ENCODE measurements at places on chromosomes 7 and 10.

GRCh38 chr7:11168650-11169170 is 195.0 kb downstream of the PHF14 start:
- no peak for DNase-seq

- no peak for DNase-seq
These were observed 10.4 kb downstream of the ANLN start for GRCh38 chr7:36400036-36400435.

DNA sequence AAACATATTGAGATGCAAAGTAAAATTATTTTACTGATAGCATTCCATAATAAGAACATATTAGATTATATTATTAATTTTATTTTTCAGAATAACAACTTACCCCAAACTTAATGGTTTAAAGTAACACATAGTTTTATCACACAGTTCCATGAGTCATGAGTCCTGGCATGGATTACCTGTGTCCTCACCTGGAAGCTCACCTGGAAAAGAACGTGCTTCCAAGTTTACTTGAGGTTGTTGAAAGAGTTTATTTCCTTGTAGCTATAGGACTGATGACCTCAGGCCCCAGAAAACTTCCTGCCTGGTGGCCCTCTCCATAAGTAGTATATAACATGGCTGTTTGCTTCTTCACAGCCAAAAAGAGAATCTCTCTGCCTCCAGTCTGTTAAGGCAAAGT is 254.6 kb downstream of the TFEC start:
- DNase-seq = no peak

GRCh38 chr7:101681170-101682007 is 52.3 kb upstream of the MYL10 start:
- peak; percentile 88 for DNase-seq

- DNase-seq = peak; percentile 21
These were observed 54.8 kb downstream of the GPR141 start for GRCh38 chr7:37738321-37738720.

- no peak for DNase-seq
These were observed 92.0 kb upstream of the BMPER start for GRCh38 chr7:33813331-33813730.

- peak; percentile 75 for DNase-seq
These were observed 186.4 kb downstream of the POLR1F start for GRCh38 chr7:19522486-19522885.

DNA sequence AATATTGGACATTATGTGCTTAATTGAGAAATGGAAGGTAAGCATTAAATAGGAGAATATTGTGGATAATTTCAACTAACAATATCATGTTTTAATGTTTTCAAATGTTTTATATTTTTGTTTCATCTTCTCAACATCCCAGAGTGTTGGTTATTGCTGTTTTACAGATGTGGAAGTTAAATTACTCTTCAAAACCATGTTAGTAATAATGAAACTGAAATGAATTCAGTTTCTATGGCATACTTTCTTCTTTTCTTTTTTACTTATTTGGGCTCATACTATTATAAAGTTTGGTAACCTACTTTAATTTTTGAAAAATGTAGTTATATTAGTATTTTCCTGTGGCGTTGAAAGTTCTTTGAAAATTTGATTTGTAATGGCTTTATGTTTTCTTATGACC is 4.2 kb downstream of the GLRX3 start:
- DNase-seq = no peak

DNA sequence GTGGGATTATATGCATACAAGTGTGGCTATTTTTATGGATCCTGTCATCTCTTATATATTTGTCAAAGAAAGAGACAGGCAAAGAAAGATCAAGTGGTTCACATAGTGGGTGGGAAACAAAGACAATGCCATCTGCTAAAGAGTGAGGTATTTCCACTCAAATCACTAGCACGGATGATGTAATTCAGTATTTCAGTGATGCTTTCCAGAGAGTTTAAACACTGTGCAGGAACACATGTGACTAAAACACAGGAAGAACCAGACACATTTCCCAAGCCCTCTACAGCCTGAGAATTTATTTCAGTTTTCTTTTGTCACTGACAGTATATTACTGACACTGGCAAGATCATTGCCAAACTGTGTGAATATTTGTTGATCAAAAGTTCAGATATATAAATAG is 885.7 kb upstream of the CELF2 start:
- DNase-seq = no peak

DNA sequence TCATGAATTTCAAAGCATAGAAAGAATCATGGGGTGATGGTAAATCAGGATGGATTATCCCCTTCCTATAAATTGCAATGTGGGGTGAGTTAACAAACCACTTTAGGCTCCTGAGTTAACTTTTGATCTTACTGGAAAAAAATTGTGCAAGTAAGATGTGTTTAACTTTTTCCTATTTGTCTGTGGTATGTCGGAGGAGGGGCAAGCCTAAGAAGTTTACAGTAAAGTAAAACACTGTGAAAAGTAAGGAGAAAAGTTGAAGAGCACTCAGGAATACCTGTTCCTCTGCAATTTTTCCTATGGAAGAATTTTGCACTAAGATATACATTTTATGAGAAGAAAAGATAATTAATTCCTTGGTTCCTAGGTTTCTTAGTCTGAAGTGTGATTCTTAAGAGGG is 44.4 kb downstream of the IFIT5 start:
- no peak for DNase-seq

DNA sequence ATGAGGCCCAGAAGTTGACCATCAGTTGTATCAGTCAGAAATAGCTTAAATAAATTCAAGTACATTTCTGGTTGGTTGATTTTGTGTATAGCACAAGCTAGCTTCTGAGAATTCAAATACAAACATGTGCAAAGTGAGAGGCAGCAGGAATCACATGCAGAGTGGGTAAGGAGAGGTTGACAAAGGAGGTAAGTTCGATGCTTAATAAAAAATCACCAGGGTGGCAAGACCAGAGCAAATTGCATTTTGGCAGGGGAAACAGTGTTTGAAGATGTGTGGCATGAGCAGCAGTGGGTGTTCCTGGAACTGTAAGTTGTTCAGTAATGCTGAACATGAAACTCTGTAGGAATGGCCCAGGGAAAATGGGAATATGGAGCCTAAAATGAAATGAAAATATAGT is 52.6 kb downstream of the GNAI1 start:
- no peak for DNase-seq

GRCh38 chr10:11865561-11865960 is 42.4 kb downstream of the PROSER2 start:
- DNase-seq = no peak

DNA sequence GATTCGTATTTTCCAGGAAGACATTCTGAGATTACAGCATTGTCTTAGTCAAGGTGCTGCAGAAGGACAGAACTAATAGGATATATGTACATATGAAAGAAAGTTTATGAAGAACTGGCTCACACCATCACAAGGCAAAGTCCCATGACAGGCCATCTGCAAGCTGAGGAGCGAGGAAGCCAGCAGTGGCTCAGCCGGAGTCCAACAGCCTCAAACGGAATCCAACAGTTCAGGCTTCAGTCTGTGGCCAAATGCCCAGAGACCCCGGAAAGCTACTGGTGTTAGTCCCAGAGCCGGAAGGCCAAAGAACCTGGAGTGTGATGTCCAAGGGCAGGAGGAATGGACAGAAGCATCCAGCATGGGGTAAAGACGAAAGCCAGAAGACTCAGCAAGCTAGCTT is 4.4 kb upstream of the ZFAND2A start:
- no peak for DNase-seq

GRCh38 chr10:132667342-132668047 is 118.5 kb downstream of the NKX6-2 start:
- DNase-seq = no peak

DNA sequence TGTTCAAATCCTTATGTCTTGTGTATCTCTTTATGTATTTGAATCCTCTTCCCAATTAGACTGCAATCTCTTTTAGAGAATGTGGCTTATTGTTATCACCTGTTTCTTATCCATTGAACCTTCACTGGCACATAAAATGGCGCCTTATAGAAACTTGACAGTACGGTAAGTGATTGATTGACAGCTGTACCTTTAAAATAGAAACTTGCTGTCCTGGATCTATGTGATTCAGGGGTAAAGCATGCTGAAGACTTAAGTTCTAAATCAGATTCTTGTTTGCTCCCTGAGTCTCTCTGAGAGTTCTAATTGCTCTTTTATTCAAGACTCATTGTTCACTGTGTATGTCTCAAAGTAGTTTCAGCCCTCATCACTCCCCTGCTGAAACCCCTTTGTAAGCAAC is 91.3 kb downstream of the CACNB2 start:
- DNase-seq = no peak

DNA sequence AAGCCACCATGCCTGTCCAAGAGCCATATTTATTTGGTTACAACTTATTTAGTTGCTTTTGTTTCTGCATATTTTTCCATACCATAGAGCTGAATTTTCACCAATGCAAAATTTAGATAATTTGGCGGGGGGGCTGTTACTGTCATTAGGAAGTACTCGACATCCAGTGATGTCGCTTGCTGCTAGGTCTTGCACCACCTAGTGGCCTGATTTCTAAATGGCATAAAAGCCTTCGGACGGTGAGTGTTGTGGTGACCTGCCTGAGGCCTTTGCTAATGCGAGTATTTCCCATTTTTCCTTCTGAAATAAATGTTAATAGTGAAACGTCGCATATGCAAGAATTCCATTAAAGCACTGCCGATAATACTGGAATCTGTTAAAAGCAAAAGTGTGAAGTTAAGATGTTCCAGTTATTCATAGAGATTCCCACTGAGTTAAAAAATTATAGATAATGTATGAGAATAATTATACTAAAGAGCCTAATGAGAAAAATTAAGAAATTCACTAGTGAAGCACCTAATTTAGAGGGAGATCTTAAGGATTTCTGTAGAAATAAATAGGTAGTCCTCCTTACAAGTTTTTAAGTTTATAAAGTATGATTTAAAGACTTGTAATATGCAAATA is 86.1 kb upstream of the DNAJB6 start:
- peak; percentile 35 for DNase-seq

DNA sequence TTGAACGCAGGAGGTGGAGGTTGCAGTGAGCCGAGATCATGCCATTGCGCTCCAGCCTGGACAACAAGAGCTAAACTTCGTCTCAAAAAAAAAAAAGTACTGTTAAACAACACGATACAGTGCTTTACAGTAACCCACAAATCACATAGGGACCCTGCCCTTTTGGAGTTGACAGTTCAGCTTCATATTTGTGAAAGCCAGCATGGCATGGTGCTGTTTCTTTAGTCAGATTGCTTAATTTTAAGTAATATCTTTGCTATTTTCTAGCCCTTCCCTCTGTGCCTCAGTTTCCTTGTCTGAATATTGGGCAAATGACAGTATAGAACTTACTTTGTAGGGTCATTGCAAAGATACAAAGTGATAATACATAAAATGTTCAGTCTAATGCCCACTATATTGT is 4.9 kb downstream of the CDC123 start:
- DNase-seq = no peak

GRCh38 chr7:37558320-37559096 is 109.8 kb upstream of the ELMO1 start:
- DNase-seq = no peak

DNA sequence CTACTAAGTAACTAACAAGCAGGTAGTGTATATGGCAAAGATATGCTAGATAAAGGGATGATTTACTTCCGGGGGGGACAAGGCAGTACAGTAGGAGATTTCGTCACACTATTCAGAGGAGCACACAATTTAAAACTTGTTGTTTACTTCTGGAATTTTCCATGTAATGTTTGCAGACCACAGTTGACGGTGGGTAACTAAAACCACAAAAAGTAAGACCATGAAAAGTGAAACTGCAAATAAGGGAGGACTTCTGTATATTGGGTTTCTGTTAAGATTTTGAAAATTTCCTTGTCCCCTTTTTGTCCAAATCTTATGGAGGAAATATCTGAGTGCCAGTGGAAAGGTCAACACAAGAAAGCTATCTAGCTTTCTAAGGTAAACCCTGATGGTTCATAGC is 170.0 kb downstream of the ELAPOR2 start:
- DNase-seq = no peak

DNA sequence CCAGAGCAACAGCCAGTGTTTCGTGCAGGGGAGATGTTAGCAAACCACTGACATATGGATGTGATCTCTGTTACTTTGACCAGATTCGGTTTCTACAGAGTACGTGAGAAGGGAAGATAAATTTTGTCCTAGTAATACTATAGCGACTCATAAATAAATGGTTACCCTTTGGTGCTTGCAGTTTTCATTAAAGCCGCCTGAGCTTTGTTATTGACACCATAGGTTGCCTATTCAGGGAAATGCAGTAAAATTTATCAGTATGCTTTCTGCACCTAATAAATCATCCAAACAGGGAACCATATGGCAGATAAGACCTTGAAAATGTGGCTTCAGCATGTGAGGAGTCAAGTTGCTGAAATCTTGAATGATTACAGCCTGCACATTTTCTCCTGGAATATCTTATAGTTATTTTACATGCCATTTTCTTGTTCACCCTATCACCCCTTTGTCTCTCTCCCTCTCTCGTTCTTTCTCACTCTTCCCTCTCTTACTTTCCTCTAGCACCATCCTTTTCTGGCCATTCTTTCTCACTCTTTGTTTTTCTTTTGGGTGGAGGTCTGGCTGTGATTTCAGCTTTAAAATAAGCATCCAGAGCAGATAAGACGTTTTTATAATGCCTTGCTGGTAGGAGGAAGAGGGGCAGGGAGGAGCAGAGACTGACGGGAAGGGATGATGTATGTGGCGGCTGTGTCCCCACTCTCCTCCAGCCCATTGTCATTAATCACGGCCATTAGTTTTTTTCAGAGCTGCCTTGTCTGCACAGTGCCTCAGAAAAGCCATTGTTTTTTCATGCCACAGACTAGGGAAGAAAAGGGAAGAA is 182.5 kb downstream of the LRMDA start:
- DNase-seq = no peak

GRCh38 chr10:78570633-78571235 is 498.0 kb upstream of the ZMIZ1 start:
- no peak for DNase-seq

GRCh38 chr10:97549587-97550322 is 22.8 kb upstream of the ANKRD2 start:
- DNase-seq = no peak

DNA sequence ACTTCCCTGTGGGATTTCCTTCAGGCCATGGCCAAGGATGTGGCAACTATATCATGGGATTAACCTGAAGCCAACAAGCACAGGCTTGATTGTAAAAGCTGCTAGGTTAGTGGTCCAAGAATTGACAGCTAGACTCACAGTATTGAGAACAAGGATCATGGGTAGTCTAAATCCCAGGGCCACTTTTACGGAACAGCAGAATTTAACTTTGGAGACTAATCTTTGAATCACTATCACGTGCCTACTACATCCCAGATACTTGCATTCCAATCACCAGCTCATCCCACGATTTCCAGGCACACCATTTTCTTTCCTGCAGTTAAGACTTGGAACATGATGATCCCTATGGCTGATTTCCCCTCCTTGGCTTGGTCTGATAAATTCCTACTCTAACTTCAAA is 65.6 kb upstream of the ADO start:
- no peak for DNase-seq

DNA sequence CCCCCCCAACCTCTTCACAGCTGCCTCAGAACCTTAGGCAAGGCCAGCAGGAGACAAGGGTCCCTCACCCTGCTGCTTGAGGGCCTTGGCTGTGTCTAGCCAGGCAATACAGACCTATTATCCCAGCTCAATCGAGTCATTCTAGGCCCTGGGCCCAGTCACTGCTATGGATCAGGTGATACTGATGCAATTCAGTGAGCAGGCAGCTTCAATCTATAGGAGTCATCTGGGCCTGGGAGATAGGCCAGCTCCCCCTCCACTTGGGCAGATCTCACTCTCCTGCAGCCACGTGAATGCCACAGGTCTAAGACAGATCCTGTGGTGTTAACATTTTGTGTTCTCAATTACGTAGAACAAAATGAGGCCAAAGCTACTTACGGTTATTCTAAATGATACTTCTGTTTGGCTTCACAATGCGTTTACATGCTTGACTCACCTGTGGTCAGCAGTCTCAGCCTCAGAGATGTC is 68.0 kb upstream of the LRRC4 start:
- peak; percentile 24 for DNase-seq

All from stromal cell of bone marrow (primary cell).